GM12878 (cell line): ENCODE measurements at places on chromosomes 16 and 17.
A peak's percentile ranks its signal among the peaks of the same experiment; 100 is the strongest.

DNA sequence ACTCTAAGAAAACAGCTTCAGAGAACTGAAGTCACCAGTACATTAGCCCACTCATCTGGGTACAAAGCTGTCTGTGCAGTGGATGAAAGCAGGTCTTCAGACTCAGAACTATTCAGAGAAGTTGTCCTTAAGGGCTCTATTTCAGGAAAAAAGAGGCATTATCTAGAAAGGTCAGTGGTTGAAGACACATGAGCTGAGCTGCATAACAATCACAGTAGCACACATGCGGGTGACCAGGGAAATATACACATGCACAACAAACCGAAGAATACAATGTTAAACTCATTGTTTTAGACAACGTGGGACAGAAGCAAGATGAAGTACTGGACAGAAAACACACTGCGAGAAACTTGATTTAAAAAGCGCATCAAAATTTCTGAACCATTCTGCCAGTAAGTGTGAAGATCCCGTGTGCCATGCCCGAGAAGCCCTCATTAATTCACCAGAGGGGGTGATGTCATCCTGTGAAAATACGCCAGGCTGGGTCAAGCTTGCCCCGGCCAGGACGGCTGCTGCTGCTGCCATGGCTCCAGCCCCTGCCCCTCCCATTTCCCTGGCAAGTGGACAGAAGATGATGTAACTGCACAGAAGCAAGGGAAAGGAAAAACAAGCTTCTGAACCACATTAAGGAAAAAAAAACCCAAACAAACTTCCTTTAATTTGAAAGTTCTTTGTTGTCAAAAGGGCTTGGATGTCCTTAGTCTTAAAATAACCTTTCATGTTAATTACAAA is 10.1 kb downstream of the DYNC1LI2 start:
- DNase-seq, result no peak

DNA sequence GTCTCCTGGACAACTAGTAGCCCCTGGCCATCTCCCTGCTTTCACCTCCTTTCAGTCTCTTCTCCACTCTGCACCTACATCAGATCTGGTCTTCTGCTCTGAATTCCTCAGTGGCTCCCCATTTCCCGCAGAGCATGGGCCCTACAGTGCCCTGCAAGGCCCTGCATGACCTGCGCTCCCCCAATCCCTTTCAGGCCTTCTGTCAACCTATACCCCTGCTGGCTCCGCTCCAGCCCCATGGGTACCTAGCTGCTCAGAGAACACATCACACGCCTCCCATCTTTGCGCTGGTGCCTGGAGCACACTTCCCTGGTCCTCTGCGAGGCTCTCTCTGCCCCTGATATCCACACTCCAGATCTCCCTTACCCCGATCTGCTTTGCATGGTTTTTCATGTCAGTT is 145.2 kb downstream of the KATNIP start:
- DNase-seq, result no peak

DNA sequence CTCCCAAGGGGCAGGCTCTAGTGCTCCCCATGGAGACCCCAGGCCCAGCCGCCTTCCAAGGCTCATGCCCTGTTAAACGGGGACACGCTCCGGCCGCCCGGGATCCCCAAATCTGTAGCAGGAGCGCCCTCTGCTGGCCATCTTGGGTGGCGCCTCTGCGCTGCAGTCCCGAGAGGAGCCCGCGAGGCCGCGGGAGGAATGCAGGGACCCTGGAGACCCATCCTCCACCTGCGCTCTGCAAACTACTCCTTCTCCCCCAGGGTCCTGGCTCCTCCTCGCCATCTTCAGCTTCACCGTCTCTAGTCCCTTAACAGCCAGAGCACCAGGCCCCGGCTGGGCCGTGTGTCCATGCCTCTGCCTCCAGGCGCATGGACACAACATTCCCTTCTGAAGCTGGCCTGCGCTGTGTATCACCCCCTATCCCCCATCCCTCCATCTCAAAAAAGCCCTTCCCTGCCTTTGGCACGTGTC is 23.6 kb upstream of the KRT17 start:
- no peak for DNase-seq

DNA sequence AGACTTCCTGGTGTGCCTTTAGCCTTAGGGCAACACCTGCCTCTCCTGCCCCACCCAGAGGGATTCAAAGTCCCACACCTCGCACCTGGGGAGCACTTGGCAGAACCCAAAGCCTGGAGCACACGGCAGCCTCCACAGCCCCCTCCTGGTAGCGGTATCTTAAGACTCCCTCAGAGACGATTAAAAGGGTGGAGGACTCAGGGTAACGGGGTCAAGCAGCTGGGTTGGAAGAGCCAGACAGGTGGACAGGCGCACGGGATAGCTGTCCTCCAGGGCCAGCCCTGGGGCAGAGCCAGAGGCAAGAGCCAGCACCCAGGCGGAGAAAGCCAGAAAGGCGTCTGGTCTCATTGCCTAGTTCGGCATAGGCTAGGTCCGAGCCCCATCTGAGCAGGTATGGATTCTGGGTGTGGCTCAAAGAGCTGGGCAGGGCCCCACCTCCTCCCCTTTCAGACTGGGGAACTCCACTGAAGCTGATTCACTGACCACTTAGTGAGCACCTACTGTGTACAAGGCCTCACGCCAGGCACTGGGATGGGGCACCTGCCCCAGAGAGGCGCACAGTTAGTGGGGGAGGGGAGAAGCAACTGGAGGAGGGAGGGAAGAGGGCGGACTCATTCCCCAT is 55.0 kb upstream of the MEAK7 start:
- DNase-seq, result no peak

GRCh38 chr16:30947541-30947858 is 1.4 kb upstream of the ORAI3 start:
- DNase-seq, result no peak

GRCh38 chr17:3574231-3574630 is 16.6 kb upstream of the TRPV3 start:
- DNase-seq, result no peak

- no peak for DNase-seq
These were observed 2.1 kb downstream of the CASKIN1 start for GRCh38 chr16:2194166-2194834.

DNA sequence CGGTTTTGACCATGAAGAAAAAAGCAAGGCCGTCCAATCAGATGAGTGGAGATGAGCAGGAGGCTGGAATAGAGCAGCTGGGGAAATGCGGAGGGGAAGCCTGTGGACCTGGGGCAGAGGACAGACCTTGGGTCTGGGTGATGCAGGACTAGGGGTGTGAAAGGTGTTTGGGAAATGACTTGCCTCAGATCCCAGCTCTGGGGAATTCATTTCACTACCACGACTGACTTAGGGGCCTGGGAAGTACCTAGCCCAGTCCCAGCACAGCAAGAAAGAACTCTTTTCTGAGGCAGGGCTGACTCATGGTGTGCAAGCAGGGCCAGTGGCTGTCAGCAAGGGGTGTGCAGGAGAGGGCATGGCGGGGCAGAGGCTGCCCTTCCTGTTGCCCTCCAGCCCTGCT is 14.8 kb downstream of the DNAI2 start:
- peak; percentile 69 for DNase-seq

DNA sequence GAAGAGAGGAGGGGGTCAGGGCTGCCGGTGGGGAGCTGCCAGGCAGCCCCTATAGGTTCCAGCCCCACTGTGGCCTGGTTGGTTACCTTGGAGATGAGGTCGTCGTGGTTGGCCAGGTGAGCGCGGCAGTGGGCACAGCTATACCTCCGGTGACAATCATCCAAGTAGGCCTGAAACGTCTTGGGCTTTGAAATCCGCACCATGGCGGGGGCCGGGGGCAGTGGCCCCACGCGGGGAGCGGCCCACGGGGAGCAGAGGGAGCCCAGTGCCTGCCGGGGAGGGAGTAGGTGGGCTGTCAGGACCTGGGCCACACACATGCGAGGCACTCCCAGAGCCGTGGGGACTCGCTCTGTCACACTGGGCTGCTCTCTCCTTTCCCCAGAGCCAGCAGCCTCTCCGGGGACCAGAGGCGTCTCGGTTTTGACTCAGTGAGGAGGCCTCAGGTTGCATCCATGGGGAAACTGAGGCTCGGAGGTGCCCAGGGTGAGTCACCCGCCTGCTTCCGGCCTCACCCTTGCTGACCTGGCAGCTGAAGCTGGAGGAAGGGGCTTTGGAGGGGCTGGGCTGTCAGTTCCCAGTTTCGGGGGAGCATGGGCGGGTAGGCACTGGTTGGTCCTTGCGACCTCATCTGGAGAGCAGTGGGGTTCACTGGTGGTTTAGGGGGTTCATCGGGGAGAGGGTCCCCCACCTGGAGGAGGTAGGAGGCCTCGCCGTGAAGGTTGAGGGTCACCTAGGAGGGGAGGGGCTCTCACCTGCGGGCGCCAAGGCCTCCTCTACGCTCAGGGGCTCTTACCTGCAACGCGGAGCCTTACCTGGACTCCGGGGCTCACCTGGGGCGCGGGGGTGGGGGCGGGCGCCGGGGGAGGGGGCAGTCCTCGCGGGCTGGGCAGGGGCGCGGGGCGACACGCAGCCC is 591 bp downstream of the YPEL3 start:
- DNase-seq, result no peak

DNA sequence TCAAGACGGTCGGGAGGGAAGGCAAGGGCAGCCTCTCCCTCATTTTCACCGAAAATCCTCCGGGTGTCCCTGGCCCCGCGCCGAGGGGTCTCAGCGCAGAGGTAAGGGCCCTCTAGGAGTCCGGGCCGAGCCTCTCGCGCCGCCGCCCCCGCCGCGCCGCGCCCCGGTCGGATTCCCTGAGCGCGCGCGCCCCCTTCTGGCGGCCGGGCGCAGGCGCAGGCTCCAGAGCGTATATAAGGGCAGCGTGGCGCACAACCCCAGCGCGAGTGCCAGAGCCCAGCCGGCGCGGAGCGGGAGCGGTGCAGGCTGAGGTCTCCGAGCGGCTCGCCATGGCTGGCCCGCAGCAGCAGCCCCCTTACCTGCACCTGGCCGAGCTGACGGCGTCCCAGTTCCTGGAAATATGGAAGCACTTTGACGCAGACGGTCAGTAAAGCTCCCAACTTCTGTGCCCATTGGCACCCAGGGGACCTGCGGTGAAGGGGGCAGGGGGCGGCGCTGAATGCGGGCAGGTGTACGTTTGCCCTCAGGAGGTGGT is at the start of gene CALB2:
Gene CALB2, plus strand, starts transcription at position 260 of the 535 bp plus-strand sequence. Its CDS starts 70 bp downstream, at position 330.
- DNase-seq, result no peak

DNA sequence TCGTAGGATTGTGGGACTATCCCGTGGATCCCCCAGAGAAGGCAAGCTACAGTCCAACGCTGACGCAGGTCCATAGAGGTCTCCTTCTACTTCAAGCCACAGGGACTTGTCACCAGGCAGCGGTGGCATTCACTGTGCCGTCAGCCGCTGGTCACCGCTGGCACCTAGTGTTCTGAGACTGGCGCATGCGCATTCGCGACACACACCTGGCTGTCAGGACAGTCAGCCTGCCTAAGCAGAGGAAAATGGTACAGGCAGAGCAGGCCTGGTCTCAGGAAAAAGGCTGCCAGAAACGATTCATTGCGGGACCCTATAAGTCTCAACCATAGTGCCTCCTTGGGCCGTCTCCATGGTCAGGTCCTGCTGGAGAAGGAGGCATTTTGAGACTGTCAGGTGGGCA is 138.0 kb upstream of the WSB1 start:
- DNase-seq, result no peak

DNA sequence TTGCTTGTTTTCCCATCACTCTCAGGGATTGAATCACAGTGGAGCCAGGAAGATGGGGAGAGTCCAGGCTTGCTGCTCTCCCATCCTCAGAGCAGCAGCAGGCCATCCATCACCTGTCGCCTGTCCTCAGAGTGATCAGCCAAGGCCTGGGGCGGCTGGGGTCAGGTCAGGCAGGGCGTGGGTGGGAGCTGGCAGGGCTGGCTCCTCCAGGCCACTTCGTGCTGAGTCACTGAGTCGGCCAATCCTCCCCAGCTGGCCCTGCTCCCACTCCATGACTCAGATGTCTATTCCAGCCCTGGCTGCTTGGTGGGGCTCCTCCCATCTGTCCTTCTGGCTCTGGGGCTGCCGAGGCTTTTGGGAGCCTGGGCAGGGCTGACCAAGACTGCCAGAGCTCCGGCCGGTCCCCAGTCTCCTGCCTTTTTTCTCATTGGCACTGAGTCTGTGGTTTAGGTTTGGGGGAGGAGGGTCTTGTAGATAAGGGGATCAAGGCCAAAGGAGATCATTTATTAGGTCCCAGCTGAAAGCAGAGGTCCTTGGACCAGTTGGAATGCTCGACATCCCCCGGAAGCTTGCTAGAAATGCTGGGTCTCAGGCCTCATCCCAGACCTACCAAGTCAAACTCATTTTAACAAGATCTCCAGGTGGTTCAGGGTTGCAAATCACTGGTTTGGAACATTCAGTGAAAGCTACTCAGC is 72.7 kb downstream of the ABCC1 start:
- DNase-seq, result no peak

DNA sequence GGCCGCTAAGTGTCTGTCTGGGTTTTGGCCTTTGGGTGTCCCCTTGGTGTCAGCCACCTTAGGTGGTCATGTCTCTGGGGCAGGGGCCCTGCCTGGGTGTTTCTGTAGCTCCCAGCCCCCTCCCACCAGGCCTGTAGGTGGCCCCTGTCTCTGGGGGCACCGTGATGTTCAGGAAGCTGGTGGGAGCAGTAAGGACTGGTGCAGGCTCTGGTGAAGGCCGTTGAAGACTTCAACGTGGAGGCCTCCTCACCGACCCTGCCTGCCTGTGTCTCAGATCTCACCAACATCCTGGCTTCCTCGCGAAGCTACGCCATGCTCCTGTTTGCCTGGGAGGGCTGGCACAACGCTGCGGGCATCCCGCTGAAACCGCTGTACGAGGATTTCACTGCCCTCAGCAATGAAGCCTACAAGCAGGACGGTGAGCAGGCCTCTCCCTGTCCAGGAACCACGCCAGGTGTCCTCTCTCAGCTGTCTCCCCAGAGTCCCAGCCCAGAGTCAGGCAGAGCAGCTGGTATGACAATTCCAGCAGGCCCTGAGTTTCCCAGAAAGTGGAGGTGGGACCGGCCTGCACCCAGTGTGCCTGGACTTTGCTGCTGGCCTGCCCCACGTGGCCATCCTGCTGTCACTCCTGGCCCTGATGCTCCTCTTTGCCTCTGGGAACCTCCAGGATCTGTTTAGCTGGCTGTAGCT is 2.8 kb downstream of the ACE start:
- DNase-seq, result no peak

- peak; percentile 85 for DNase-seq
These were observed 25.2 kb downstream of the TK2 start for GRCh38 chr16:66524601-66525164.

GRCh38 chr16:50367777-50368409 is 895 bp downstream of the BRD7 start:
- DNase-seq, result no peak

GRCh38 chr16:29673501-29673900 is 5.5 kb upstream of the QPRT start:
- no peak for DNase-seq
